ENCODE measurements at places on chromosomes 3 and 15.

GRCh38 chr3:119427669-119428068 is 35.7 kb downstream of the TMEM39A start:
- no peak for DNase-seq

GRCh38 chr3:187773233-187774184 is 28.2 kb upstream of the BCL6 start:
- DNase-seq = no peak

GRCh38 chr3:121574449-121574848 is 6.7 kb downstream of the ARGFX start:
- DNase-seq = no peak

DNA sequence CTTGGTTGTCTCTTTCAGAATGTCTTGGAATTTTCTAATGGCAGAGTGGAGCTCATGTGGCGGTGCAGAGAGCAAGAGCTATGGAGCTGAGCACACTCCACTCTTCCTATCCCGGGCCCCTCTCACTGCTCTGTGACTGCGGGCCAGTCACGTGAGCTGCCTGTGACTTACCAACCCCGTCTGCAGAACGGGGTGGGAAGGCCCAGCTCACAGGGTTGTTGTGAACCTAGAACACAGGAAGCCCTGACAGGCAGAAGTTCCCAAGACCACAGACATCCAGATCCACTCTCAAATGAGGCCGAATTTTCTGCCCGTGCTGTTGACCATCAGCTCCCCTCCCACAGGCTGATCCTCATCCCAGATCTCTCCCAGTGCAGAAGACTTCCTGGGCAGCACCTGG is 35.5 kb upstream of the PLXNA1 start:
- DNase-seq = no peak

DNA sequence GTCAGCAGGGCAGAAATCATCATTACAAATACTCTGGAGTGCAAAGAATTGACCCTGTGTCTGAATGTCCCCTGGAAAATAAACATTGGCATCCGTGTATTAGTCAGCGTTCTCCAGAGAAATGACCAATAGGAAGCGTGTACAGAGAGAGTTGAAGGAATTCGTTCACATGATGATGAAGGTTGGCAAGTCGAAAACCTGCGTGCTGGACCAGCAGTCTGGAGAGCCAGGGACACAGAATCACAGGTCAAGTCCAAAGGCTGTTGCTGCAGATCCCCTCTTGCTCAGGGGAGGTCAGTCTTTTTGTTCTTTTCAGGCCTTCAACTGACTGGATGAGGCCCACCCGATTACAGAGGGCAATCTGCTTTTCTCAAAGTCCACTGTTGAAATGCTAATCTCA is 16.6 kb downstream of the GP9 start:
- DNase-seq = no peak

- no peak for DNase-seq
Measured at GRCh38 chr15:57302640-57303257, 73.6 kb upstream of the CGNL1 start.

DNA sequence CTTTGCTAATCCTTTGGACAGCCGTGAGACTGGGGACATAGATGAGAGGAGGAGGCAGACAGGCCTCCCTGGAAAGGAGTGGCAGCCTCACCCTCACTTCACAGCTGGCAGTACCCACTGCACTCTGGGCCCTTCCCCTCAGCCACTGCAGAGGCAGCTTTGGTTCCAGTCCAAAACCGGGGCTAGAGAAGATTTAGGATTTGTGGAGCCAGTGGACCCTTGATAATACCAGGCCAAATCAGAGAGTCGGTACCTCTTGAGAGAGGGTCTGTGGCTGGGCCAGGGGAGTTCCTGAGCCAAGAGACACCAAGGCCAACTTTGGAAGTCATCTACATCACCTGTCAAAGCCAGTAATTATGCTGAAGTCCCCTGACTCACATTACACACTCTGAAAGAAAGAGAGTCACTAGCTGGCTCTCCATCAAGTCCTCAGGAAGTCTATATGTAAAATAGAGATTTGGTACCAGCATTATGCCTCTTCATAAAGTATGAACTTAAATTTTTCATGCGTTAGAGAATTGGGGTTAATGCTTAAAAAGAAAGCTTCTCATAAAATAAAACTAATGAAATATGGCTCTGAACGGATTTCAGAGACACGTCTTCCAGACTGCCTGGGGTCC is 244.1 kb upstream of the SEMA6D start:
- no peak for DNase-seq
